Omental fat pad (tissue), 4 donors: ENCODE measurements at places on chromosomes 7 and 10.
A peak's percentile ranks its signal among the peaks of the same experiment; 100 is the strongest.

DNA sequence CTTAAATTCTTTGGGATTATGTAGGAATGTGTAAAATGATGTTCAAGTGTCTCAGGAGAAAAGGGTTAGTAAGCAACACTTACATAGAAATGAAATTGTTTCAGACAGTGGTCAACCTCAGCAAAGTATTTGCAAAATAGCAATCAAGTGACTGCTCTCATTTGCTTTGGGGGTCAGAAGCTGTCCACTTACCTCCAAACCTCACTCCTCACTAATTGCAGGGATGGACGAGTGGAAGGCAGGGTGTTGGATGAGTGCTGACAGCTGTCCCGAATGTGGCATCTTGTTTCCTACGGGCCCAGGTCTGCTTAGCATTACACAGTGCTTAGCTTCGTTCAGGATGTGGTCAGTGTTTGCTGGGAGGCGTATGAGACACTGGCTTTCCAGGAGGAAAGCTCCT is 437.0 kb downstream of the SUGCT start:
- no peak for DNase-seq

DNA sequence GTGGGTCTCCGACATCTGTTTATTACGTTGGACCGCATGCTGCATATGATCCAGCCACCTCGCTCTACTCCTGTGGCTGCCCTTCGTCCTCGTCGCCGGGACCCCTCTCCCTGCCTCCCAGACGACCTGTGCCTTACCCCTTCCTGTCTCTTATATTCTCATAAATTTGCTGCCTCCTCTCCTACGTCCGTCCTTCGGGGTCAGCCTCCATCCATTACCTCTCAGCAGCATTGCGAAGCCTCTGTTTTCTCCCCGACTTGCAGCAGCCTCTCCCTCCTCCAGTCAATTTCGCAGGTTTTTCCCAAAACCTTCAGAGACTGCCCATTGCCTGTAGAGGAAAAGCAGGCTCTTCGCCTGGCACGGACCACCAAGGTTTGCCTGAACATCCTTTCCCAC is 39.4 kb upstream of the LEP start:
- no peak for DNase-seq

DNA sequence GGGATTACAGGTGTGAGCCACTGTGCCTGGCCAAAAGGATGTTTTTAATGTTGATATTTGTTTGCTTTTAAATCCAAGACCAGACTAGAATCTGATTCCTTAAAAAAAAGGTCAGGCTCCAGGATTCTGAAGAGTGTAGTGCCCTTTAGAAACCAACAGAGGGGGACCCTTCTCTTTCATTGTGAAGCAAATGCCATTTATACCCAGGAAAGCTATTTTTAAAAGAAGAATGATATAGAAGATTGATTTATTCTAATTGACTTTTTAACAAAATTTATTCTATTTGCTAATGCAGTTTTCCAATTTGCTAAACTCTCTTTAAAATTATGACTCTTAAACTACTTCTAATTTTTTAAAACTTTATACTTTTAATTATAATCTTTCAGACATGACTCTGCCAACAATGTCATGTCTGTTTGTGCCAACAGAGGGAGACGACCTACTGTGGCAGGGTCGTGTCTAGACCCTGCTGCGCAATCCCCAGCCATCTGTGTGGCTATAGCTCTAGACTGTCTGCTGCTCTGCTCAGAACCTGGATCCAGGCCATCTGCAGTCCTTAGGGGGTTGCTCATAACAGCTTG is 201.0 kb upstream of the IMMP2L start:
- DNase-seq = no peak

- DNase-seq = no peak
Observed at GRCh38 chr10:86017841-86018734, 348.5 kb downstream of the GRID1 start.

- no peak for DNase-seq
Observed at GRCh38 chr10:32906595-32906994, 51.4 kb downstream of the ITGB1 start.

DNA sequence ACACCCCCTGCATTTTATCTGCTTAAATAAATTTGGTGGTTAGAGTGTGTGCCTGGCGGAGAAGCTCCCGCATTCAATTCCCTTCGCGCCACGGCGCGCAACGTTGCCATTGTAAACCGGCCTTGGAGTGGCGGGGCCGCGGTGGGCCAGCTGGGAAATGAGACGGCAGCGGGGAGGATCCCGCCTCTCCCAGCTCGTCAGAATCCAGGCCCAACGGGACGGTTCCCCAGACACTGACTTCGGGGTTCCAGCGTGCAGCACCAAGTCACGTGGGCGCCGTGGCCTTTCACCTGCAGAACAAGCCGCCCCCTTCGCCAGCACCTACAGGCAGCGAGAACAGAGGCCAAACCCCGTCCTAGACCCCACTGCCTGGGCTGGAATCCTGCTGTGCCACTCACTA is 103.4 kb downstream of the GRID1 start:
- DNase-seq = no peak

DNA sequence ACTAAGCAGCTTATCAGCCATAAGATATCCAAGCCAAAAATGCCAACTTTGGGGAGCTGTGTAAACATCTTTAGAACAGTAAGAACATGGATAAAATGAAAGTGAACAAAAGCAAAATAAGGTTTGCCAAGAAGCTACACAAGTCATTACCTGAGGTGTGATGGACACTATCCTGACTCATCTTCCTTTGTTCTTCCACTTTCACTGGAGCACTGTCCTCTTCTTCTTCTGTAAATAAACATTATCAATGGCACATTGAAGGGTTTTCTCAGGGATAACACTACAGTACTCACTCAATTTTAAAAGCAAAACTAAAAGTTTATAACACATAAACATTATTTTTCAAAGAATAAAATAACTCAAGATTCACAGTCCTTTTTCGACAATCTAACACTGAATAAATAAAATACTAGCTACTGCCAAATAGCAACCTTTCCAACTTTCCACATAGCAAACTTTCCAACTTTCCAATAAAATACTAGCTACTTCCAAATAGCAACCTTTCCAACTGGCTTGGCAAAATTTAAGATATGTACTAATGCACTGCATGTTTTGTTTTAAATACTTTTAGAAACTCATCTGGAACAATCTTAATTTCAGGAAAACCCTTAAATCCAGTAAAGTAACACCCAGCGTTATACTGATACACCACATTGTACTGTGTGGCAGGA is 174.1 kb downstream of the SKAP2 start:
- DNase-seq = no peak

- DNase-seq = no peak
Observed at GRCh38 chr10:124250506-124250905, 157.1 kb upstream of the CHST15 start.

DNA sequence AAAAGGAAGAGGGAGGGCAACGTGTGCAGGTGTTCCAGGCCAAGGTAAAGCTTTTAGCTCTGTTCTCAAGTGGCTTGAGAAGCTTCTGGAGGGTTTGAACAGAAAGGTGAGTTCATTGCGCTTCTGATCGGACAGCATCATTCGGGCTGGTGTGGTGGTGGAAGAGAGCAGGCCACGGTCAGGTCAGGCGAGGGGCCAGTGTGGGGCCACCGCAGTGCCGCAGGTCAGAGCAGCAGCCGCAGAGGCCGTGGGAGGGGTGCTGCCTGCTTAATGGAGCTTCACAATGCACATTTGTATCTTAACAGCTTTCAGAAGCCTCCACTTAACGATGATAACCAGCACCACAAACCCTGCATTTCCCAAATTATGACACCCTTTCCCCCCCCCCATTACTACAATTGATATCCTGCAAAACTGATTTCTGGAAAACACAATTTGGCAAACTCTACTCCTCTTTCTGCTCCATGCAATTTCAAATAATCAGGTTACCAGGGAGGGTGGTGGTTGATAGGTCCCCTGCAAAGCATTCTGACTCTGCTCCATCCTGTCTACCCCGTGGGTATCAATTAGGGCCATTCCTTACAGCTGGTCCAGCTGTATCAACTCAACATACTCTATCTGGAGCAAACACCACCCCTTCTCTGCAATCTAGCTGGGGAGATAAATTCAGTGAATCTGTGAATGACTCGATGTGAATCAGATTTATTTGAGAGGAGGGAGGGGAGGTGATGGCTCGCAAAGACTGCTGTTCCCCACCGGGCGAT is 162.9 kb downstream of the ACTR3B start:
- DNase-seq = no peak

- no peak for DNase-seq
Observed at GRCh38 chr7:137992550-137993394, 9.1 kb downstream of the CREB3L2 start.

GRCh38 chr7:358352-358751 is 68.4 kb downstream of the FOXL3 start:
- DNase-seq = no peak

DNA sequence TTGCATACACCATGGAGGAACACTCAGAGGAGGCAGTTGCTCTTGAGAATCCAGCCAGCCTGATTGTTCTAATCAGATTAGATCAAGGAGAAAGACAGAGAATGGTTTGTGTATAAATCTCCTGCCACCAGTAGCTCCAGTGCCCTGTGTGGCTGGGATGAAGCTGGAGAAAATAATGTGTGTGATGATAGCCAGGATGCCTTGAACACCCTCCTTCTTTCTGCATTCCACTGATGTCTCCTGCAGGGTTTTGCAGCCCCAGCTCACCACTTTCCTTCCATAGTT is 614.7 kb upstream of the FOXK1 start:
- DNase-seq = no peak

- DNase-seq = peak; percentile 48
Observed at GRCh38 chr7:36390199-36391090, 783 bp downstream of the ANLN start.

DNA sequence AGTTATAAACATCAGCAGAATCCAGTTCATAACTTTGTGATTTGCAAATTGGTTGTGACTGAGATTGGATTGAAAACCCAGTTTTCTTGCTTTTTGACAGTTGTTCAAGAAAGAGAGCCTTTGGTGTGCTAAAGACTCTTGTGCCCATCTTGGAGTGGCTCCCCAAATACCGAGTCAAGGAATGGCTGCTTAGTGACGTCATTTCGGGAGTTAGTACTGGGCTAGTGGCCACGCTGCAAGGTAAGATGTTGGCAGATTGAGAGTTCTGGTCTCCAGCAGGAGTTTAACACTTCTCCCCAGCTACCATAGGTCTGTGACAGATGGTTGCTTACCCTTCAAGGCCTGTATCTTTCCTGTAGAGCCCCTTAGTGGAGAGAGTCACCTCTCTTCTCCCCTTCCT is 2.6 kb downstream of the SLC26A4 start:
- DNase-seq = no peak

DNA sequence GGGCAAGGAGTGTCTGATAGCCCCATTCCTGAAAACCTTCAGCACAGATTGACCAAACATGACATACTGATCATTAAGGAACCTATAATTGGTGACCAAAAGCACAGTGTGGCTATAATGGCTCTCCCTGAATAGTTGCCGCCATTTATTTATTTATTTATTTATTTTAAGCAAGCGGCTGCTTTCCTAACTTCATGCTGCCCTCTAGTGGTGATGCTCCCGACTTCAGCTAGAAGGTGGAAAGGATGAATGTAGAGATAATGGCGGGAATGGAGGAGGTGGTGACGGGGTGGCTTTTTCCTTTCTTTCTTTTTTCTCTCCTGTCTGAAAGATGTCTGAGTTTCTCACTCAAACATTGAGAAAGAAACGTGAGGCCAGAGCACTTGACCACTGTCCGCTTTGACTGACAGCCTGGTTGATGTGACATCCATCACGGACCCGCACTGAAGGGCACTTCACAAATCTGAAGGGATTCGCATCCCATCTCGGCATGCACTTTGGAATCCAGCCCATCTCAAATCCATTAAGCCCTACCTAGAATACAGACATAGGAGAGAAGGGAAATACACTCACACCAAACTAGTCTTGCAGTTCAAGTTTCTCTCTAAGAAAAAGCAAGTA is 1090.1 kb downstream of the KCNMA1 start:
- peak; percentile 81 for DNase-seq

DNA sequence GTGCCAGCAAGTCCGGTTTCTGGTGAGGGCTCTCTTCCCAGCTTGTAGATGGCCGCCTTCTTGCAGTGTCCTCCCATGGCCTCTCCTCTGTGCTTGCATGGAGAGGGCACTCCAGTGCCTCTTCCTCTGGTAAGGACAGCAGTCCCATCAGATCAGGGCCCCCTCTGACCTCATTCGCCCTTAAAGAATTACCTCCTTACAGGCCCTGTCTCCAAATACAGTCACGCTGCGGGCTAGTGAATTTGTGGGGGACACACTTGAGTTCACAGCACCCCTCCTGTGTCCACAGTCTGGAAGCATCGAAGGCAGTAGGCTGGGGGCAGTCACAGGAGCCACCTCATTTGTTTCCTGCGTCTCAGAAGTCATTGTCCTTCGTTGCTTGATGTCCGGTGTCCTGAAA is 54.6 kb downstream of the LHPP start:
- no peak for DNase-seq

DNA sequence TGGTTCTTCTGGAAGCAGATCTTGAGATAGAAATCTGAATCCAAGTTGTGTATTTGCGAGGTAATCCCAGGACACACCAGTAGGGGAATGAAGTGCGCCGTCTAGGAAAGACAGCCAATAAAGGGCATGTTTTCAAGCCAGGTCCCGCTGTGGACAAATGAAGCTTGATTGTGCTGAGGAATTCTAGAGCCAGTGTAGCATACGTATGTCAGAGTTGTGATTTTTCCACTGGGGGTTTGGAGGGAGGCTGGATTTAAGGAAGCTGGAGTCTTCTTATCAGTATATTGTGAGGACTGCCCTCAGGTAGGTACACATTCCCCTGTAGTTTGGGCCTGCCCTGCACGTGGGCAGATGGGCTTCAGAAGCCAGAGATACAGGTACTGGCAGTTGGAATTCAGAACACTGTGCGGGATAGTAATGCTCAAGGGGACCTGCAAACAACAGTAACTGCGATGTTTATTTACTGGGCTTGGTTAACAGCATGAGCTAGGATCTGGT is 50.9 kb downstream of the GALNT11 start:
- no peak for DNase-seq

GRCh38 chr10:55668326-55668922 is 692.6 kb downstream of the ZWINT start:
- DNase-seq = no peak

DNA sequence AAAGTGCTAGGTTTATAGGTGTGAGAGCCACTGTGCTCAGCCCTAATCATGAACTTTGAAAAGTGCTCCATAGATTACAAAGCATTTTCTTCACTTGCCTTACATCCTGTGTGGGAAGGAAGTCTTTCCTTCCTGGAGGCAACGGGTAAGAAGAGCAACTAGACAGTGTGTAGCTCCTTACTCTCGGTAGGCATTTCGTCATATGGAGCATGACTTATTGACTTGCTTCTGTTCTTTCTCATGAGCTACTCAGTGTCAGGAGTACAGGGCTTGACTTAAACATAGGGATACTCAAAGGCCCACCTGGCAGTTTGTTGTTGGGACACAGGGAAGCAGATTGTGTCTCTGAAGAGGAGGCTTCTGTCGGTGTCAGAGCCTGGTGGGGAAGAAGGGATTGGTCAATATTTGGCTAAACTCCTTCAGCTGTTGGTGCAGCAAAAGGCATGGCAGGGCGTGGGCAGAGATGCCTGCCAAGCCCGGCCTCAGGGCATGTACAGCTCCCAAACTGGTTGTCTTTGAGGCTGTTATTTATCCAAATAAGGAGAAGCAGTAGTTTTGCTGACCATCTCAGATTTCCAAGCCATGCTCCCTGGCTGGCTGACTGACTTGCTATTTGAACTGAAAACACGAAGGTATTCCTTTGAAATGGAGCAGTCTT is 248.9 kb downstream of the KIAA1217 start:
- DNase-seq = no peak
